ENCODE measurements at places on chromosomes 2 and 18.
A peak's percentile ranks its signal among the peaks of the same experiment; 100 is the strongest.

DNA sequence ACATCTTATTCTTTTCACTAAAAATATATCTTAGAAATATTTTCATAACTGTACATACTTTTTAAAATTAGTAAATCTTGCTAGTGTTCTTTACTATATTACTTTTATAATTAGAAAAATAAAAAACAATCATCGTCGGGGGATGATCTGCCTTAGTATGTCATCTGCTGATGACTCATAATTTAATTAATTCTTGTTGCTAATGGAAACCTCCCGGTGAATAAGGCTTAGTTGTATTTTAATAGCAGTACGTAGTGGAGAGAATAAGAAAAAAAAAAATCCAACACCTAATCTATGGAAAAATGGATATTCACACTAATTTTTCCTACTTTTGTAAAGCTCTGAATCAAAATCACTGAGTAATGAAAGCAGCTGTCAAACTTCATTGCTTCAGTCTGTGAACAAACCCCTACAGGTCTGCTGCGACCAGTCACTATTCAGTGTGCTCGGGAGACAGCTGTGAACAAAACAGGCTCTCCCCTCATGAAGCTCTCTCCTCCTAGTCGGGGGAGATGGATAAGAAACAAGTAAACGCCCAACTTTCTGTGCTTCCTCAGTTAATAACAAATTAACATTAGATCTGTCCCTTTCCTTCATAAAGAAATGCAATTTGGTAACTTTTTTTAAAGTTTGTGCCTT, 97.4 kb upstream of the UPP2 start:
- no peak for DNase-seq

GRCh38 chr2:58562276-58562675, 321.2 kb upstream of the FANCL start:
- no peak for DNase-seq

- DNase-seq: no peak
Observed at GRCh38 chr2:122535960-122536505, 780.6 kb downstream of the TSN start.

DNA sequence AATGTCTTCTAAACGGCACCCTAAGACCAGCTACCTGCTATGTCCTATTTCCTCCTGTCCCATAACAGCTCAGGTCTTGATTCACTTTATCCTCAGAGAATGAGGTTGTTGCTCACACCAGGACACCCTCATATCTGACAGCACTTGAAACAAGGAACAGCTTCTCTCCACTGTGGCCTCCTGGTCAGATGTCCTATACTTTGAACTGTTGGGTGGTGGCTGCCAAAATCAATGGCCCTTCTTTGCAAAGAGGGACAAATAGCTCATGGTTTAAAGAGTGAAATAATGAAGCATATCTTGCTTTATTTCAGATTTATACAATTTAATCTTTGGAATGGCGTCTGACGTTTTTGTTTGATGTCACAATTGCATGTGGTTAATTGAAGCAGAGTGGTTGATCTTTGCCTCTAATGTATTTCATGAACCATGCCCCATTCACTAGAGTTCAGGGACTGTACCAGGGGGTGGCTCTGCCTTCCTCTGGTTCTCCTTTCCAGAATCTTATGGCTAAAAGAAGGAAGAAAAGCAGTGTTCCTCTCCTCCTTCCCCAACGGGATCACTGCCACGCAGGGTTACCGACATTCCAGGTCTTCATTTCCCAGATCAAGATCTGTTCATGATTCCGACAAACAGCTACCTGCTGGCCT, 24.1 kb upstream of the ZCCHC2 start:
- no peak for DNase-seq

DNA sequence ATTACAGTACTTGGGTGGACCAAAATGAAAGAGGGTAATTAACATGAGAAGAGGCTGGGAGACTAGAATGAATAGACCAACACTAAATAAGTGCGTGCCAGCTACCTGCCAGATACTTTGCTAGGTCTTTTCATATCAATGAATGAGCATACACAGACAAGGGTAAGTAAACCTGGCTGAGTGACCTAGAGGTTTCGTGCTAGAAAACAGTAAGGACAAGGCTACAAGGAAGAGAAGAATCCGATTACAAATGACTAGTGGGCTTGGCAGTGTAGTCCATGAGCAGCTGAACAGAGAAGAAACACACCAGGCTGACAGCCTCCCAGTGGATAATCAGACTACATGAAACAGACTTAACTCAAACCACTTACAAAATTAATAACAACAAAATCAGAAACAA, 64.6 kb downstream of the THADA start:
- no peak for DNase-seq

DNA sequence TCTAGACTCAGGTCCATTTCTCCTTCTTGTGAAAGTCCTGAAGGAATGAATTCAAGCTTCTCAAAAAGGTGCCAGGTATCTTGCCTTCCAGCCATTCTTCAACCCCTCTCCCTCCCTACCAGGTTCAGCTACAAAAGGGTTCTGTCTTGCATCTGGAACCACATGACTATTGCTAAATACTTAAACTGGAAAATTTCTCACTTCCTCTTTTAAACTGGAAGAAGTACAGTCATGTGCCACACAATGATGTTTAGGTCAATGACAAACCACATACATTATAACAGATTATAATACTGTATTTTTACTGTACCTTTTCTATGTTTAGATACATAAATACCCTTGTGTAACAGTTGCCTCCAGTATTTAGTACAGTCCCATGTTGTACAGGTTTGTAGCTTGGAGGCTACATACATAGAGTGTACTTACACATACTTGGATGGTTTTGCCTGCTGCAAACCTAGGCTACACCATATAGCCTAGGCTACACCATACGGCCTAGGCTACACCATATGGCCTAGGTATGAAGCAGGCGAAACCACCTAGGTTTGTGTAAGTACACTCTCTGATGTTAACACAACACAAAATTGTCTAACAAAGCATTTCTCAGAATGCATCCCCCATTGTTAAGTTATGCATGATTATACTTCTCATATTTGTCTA, 142.0 kb upstream of the DNMT3A start:
- no peak for DNase-seq

DNA sequence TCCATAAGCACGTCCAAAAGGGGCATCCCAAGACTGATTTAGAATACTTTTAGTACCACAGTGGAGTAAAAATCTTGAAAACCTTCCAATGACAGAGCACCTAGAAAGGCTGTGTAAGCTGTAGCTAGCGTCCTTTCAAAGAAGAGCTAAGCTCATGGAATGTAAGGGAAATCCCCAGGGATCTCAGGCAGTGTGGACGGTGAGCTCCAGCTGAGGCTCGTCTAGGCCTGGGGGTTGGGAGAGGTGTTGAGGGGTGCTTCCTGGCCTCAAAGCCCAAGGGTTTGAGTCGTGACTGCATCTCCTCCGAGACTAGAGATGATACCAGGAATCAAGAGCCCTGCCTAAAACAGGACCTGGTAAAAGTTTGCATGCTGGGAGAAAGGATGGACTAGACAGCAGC, 7.6 kb downstream of the CTIF start:
- DNase-seq: no peak

DNA sequence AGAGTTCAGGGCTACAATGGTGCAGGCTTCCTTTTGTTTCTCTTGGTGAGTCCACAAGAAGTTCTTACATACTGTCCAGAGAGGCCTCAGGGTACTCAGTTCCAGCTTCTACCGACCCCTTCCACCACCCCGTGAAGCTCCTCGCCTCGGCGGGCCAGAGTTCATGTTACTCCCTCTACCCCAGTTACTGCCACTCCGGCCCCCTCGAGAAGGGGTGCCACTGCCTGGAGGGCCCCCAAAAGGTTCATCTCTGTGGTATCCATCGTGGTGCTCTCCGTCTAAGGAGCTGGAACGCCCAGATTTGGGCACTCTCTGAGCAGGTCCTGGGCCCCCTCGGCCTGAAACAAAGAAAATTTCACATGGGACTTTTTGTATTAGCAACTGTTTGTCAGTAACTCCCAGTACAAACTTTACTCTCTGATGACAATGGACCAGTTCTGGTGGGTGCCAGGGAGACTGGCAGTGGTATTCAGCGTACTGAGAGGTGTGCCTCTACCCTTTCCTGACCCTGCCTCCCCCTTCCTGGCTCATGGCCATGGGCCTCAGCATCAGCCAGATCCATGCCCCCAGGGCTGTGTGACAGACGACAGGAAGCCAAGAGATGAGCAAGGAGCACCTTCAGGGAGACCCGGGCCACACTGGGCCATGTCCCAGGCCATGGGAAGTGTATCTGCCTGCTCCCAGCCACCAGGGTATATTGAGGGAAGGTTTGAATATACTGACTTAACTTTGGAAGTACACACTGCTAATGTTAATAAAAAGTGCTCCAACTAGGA, 5.1 kb downstream of the SFT2D3 start:
- no peak for DNase-seq

GRCh38 chr18:40708726-40709125, 1246.3 kb upstream of the PIK3C3 start:
- DNase-seq: no peak

- no peak for DNase-seq
Observed at GRCh38 chr2:23904692-23905091, 22.2 kb downstream of the ATAD2B start.

DNA sequence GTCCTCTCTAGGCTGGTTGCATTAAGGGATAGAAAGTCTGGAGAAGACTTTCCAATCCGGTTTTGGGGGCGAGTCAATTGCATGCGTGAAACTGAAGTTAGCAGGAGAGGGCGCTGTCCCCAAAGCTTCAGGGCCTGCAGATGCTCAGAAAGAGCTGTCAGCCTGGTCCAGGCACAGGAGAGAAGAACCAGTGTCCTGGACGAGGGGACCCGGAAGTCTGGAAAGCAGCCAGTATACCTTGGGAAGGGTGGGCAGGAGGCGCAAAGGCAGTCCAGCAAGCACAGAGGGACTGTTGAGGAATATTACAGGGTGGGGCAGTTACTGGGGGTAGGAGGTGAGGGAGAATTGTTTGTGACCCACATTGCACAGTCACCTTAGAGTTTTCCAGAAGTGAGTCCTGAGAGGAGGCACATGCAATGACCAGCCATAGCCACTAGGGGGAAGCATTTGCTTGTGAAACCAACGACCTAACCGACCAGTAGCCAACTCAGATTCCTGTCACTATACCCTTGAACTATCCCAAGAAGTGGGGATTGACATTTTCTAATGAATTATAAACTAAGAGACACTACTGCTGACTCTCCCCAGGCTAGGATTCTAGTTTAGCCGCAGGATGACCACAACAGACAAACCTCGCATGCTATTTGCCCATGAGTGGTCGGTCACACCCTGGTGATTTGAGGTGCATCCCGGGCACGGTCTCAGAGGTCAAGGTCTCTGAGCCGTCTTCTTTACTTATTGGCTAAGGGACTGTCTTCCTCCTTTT, 172.8 kb downstream of the RDH14 start:
- peak; percentile 71 for DNase-seq

GRCh38 chr2:2788076-2788475, 457.0 kb upstream of the MYT1L start:
- no peak for DNase-seq

GRCh38 chr2:7375901-7376300, 458.7 kb downstream of the RNF144A start:
- no peak for DNase-seq

DNA sequence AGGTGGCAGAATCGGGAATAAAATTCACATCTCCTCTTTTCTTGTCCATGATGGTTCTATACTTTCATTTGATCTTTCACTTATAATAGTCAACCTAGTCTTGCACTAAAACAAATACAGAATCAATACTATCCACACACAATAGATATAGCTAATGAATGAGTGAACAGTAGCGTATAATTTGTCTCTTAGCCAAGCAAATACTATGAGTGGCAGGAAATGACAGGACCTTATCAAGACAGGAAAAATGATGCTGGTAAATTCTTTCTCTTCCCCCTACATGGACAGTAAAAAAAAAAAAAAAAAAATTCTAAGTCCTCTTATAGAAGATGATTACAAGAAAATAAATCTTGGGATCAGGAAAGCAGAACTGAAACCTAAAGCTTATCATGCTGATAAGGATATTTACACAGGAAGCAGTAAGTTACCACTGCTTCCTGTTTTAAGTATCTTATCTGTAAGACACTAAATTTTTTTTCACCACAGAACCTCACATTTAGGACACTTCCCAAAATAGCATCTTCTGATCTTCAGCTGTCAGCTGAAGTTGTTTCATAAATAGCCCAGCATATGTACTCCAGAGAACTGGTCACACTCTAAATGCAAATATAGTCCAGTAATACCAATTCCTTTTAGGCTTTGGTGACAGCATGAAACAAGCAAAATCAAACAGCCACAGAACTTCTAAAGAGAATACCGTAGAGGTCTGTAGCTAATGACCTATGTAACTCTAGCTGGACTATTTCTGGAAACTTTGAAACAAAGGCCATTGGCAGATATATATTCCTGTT, 27.0 kb downstream of the IRS1 start:
- DNase-seq: no peak

- no peak for DNase-seq
Observed at GRCh38 chr2:173095356-173095755, 19.7 kb downstream of the MAP3K20 start.

DNA sequence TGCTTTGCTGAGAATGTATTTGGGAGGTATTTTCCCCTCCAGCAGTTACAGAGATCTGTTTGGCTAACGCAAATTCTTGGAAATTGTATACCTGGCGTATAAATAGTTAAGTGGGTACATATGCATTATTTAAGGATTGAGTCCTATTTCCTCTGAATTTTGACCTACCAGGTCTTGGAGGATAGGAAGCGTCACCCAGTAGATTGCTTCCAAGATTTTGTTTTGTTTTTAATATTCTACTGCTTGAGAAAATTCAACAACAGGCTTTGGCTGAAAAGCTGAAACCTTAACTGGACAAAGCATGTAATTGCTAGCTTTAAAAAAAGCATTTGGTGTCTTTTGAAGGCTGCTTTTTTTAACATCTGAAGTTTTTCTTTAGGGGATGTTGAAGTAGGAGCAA, 150.1 kb downstream of the WDSUB1 start:
- DNase-seq: no peak

DNA sequence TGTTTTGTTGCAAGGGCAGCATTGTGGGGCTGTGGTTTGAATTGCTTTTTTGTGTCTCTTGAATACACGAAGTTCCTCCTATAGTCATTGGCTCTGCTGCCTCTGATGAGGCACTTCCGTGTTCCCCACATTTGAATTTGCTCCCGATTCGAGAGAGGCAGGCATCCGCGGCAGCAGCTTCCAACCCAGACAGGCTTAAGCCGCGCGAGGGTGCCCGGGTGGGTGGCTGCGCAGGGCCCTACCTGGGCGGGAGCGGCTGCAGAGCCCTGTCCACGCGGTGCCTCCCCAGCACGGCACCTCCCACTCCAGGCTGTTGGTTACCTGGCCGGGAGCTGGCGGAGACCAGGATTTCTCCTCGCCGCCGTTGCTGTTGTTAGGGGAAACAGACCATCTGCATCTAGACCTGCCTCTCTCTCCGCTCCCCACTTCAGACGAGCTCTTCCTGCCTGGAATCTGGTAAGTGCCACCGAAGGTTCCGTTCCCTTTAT, 151.3 kb downstream of the NEDD4L start:
- DNase-seq: no peak

DNA sequence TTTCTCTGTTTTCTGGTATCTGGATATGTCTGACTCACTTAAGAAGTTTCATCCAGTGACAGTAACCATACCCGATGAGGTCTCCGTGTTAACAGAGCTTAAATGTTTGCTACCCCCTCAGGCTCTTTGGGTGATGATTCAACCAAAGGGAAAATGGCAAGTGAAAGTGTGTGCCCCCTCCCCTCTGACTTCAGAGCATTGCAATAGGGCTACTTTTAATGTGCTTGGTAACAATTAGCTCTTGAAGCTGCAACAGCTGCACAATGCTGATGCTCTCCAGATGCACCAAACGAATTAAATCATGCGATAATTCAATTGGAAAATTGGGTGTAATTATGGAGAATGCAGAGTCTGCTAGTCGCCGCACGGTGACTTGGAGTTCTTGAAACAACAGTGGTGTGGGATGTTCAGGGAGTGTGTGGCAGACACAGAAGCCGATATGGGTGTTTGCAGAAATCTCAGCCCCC, 270.7 kb downstream of the ALK start:
- no peak for DNase-seq

- no peak for DNase-seq
Observed at GRCh38 chr18:21270453-21270852, 28.4 kb downstream of the GREB1L start.

Data from activated CD8-positive, alpha-beta memory T cell treated with anti-CD3 and anti-CD28 coated beads, Interleukin-2, amount 10 ng/mL, durations not matched to agents 7 days and 5 days (primary cell).